NCI-H226 (cell line): ENCODE measurements at places on chromosomes 4 and X.

DNA sequence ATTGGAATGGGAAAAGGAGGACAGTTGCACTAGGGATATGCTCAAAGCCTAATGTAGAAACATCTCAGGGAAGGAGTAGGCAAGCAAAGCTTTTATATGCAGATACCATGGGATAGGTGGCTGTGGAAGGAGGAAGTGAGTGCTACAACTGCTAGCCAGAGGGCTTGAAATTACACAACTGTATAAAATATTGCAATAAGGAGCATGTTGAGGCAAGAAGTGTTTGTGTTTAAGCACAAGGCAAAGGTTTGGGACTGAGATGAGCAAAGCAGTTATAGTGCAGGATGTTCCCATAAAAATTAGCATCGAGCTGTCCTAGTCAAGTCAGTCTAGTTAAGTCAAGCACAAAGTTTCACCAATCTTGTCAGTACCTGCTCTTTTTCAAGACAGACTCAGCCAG is 35.6 kb upstream of the DCAF8L1 start:
- no peak for DNase-seq

DNA sequence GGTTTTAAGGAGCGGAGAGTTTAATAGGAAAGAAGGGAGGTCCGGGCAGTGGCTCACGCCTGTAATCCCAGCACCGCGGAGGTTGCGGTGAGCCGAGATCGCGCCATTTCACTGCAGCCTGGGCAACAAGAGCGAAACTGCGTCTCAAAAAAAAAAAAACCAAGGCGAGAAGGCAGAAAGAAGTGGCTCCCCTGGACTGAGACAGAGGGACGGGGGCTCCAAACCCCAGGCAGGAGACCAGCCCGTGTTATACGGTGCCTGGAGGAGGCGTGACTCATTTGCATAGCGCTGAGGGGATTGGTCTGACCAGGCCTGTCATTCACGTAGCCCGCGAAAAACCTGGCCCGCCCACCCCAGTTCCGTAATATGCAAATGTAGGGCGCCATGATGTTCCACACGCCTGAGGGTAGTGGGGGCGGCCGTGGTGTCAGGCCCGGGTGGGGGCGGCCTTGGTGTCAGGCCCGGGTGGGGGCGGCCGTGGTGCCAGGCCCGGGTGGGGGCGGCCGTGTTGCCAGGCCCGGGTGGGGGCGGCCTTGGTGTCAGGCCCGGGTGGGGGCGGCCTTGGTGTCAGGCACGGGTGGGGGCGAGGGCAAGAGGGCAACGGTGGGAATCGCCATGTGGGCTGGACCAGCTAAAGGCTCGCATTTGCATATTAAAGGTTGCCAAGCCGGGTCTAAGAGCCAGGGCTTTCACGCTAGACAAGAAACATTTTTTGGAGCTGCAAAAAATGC is 2.1 kb downstream of the PLCXD1 start:
- peak; percentile 90 for DNase-seq

DNA sequence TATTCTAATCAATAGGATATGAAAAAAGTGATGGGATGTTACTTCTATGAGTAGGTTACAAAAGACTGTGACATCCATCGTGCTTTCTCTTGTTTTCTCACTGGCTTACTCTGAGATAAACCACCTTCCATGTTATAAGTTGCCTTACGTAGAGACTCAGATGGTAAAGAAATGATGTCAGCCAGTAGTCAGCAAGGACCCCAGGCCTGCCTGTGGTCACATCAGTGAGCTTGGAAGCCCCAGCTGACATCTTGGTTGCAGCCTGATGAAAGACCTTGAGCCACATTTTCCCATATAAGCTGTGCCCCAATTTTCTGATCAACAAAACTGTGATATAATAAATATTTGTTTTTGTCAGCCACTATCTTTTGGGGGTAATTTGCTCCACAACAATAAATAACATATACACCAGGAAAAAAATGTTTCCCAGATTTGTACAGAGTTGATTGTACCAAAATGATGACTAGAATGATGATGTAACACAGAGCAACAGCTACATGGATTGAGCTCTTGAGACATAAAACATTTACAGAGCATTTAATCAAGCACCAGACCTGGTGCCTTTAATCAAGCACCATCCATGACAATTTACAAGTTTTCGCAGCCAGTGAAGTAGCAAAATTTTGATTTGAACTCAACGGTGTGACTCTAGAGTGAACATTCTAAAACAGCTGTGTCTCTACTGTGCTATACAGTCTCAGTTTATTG is 11.2 kb upstream of the DCAF12L2 start:
- DNase-seq: no peak

- no peak for DNase-seq
These were observed 395.8 kb downstream of the NAF1 start for GRCh38 chr4:162770761-162771490.

DNA sequence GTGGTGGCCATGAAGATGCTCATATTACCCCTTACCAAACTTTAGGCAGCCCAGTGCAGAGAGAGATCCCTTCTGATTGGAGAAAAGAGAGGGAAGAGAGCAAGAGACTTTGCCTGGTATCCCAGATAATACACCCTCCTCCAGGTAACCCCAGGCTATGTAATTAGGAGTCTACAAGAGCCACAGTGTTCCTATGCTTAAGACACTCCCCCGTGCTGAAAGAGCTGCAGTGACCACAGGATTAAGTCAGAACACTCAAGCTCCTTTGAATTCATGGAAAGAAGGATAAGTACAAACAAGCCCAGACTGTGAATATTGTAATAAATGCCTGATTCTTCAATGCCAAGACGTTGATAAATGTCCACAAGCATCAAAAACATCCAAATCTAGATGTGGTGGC is 41.4 kb downstream of the PABPC4L start:
- no peak for DNase-seq

DNA sequence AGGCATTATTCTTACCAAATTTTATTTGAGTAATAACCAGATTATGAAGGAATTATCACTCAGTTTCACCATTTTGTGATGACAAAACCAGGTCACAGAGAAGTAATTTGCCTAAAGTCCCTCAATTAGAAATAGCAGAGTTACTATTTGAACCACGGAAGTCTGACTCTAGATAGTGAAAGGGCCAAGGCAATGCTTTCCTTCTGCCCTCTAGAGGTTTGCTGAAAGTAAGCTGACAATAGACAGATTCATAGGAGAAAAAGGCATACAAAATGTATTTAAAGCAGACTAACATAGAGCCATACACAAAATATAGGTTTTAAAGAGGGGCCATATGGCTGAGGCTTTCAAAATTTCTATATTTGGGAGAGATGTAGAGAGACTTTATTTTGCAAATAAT is 43.1 kb downstream of the CXXC4 start:
- no peak for DNase-seq

GRCh38 chr4:88746206-88746605 is 48.6 kb upstream of the NAP1L5 start:
- no peak for DNase-seq

- no peak for DNase-seq
These were observed 283.8 kb downstream of the TRIML1 start for GRCh38 chr4:188423039-188423438.

DNA sequence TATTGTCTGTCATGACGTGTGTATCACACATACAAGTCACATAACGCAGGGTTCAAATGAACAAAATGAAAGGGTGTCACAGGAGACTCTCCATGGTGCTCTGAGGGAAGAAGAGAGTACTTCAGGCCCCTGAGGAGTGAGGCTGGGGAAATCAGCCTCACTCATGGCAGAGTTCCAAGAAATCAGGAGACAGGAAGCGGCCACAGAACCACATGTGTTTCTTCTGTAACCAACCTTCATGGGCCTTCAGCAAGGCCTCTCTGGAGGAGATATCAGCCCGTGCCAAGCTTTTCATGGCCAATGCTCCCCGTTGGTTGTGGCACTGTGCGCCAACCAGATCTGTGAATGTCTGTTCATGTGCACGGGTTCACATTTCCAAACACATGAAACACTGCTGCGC is 76.0 kb downstream of the NAT8L start:
- DNase-seq: peak; percentile 6

GRCh38 chr4:181770971-181771370 is 472.2 kb upstream of the TENM3 start:
- DNase-seq: peak; percentile 68

- no peak for DNase-seq
These were observed 131.5 kb downstream of the NR3C2 start for GRCh38 chr4:148310756-148311155.

DNA sequence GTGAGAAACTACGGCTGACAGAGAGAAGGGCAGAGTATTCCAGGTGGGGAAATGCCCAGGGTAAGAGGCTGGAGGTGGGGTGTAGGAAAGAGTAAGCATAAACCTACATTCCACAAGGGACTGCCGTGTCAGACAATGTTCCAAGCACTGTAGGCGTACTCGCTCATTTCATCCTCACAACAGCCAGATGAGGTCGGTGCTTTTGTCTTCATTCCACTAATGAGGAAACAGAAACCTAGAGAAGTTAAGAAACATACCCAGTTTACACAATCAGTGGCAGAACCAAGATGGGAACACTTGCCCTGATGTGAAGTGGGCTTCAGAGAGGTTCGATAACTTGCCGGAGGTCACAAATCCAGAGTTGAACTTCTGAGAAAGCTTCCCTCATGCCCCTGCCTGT is 4.6 kb downstream of the SASH3 start:
- no peak for DNase-seq

DNA sequence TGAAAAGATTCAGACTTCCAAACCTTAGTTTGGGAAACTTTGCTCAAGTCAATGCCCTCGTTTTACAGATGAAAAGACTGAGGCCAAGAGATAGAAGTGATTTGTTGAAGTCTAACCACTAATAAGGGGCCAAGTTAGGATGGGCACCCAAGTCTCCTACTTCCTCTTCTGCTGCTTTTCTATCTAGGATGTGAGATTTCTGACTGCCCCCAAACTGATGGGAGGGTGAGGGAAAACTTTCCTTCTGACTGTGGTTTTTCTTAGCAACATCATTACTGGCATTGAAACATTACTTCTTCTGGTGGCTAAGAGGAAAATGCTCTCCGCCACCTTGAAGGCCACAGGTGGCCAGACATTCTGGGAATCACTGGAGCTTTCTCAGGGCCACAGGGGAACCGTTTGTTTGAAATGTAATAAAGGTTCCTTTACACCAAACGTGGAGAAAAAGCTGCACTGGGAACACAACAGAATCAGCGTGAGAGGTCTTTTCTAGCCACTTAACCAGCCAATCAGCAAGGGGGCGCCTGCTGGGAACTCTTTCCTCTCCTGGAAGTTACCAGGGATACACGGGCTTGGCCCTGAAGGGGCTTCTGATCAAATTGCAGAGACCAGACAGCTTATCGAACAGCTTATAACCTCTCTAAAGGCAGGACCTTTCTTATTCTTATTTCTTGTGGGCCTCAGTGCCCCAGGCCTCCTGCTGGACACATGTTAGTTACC is 115.9 kb upstream of the TEX13D start:
- no peak for DNase-seq

DNA sequence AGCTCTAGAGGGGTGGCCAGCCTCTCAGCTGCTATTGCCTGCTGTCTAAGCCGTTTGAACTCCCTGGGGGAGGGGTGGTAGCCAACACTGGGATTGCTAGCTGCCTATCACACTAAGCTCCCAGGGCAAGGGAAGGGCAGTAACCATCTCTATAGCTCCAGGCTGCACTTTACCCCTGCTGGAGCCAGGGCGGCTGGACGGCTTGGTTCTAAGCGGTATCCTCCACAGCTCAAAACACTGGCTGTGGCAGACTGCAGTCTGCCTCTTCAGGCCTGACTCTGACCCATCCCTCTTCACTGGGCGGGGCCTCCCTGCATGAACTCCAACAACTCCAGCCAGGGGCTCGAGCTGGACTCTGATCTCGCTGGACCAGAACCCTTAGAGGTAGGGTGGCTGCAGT is 55.3 kb upstream of the GNRHR start:
- DNase-seq: no peak

GRCh38 chrX:9980927-9981326 is 13.8 kb downstream of the CLDN34 start:
- no peak for DNase-seq

GRCh38 chr4:89142691-89143669 is 31.6 kb downstream of the TIGD2 start:
- DNase-seq: no peak

DNA sequence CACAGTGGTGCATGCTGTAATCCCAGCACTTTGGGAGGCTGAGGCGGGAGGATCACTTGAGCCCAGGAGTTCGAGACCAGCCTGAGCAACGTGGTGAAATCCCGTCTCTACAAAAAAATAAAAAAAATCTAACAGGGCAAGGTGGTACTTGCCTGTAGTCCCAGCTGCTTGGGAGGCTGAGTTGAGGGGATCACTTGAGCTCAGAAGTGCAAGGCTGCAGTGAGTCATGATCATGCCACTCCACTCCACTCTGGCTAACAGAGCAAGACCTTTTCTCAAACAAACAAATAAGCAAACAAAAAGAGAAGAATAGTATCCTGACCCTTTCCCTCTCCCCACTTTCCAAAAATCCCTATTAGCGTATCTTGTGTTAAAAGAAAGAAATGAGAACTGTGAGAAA is 52.7 kb downstream of the NPY1R start:
- DNase-seq: no peak

DNA sequence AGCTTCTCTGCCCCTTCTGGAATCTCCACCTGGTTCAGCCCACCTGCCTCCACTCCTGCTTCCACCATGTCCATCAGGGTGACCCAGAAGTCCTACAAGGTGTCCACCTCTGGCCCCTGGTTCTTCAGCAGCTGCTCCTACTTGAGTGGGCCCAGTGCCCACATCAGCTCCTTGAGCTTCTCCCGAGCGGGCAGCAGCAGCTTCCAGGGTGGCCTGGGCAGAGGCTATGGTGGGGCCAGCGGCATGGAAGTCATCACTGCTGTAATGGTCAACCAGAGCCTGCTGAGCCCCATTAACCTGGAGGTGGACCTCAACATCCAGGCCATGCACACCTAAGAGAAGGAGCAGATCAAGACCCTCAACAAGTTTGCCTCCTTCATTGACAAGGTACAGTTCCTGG is 74.4 kb upstream of the ZXDA start:
- DNase-seq: no peak

GRCh38 chrX:2823795-2824386 is 4.8 kb upstream of the GYG2 start:
- DNase-seq: no peak

GRCh38 chrX:100208076-100208475 is 202.0 kb downstream of the PCDH19 start:
- DNase-seq: no peak

DNA sequence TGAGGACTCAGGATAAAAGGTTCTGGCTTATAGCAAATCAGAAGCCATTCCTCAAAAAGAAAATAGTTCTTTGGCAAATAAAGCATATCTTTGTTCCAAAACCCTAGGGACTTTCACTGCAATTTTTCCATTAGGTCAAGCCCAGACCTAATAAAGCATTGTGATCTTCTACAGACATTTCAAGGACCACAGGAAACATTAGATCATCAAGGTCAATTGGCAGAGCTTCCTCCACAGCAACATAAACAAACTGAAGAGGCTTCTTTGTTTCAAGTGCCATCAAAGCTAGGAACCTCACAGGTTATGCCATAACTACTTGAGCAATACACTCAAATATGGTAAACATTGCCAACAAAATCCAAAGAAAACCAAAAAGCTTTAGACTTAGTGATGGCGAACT is 144.9 kb downstream of the ANXA5 start:
- DNase-seq: peak; percentile 26

GRCh38 chr4:71095545-71095944 is 102.1 kb downstream of the DCK start:
- DNase-seq: no peak
